Nephron progenitor cell (in vitro differentiated cells): ENCODE measurements at places on chromosomes 6 and 20.

DNA sequence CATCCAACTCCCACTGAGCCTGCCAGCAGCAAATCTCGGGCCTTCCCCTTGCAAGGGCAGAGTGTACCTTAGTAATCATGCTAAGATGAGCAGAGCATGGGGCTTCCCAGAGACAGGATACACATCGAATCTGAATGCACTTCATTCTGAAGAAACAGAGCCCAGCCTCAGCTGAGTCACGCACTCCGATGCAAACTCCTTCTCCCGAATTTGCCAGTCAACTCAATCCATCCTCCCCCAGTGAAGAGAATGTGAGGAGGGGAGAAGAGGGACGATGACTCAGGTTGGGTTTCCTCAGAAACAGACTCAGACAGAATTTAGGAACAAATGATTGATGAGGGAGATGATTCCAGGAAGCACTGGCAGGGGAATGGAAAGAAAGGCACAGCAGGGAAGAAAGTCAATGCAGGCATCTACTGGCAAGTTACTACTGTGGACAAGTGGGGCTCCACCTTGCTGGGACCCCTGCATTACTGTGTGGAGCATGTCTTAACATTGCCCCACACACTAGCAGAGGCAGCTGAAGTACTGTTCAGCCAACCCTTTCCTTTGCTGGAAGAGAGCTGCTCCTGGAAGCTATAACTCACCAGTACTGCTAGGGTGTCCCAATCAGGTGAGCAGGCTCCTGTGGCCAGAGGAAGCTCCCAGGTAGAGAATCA is 251.6 kb downstream of the ADGB start:
- peak overlapping the region; percentile 5 for H3K27ac ChIP-seq
- no peak overlapping the region for H3K4me3 ChIP-seq
- no peak for DNase-seq
- H3K36me3 ChIP-seq = no peaks in the 10 kb centered on the region
- H3K4me1 ChIP-seq = peaks cover 5% of the 10 kb centered on the region

- no peak for DNase-seq
- no peak overlapping the region for H3K27ac ChIP-seq
- peaks cover 20% of the 10 kb centered on the region for H3K36me3 ChIP-seq
- H3K27me3 ChIP-seq = no peaks in the 10 kb centered on the region
- peaks cover 6% of the 10 kb centered on the region for H3K4me1 ChIP-seq
These were observed 17.7 kb downstream of the SLC17A5 start for GRCh38 chr6:73636048-73636447.

GRCh38 chr20:1015181-1015580 is 13.1 kb upstream of the RSPO4 start:
- peaks cover 17% of the 10 kb centered on the region for H3K27me3 ChIP-seq
- H3K4me3 ChIP-seq = no peak overlapping the region
- H3K36me3 ChIP-seq = no peaks in the 10 kb centered on the region
- no peak for DNase-seq

DNA sequence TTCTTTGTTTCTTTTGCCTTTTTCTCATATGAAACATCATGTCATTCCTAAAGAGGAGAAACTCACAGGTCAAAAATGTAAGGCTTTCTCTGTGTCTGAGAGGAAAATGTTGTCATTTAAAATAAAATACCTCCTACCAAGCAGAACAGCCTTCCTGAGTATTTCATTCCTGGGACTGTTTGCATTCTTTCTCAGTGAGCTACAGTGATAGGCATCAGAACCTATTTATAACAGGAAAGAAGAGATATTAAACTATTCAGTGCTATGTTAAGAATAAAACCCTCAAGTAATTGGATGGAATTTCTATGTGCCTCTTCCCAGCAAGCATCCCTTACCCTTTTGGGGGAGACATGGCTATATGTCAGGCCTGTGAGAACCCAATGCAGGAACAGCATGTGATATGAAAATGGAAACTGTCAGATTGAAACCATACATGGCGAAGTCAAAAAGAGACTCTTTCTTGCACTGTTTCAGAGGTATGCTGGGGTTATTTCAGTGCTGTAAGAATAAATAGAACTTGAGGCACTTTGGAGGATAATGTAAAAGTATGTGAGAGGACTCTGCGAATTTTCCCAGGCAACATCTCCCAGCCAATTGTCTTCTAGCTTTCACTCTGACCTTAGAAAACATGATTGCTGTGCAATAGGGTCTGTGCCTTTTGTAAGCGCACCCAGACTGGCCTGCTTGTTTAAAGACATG is 133.8 kb upstream of the CCN2 start:
- peaks cover 6% of the 10 kb centered on the region for H3K4me1 ChIP-seq
- no peak overlapping the region for H3K4me3 ChIP-seq
- DNase-seq = no peak
- no peak overlapping the region for H3K27ac ChIP-seq
- no peaks in the 10 kb centered on the region for H3K27me3 ChIP-seq

DNA sequence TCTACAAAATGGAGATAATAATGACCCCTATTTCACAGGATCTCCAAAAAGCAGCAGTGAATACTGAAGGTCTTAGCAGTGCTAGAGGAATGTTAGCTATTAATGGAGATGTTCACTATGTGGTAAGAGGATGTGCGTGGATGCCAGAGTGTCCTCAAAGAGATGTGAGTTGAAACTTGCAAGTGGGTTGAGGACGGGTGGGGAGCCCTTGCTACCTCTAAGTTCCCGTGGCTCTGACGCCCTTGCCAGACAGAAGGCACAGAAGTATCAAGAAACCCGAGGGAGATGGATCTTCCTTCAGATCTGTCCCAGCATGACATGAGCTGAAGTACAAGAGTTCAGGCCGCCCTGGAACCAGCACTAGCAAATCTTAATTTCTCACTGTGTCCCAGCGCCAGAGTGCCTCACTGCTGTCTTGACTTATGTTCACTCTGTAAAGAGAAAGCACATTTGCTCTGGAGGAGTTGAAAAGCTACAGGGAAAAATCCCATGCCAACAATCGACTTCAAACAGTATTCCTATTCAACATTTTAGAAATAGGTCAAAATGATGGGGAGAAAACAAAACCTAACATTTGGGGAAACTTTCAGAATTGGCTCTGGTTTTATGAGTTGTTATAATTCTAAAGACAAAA is 59.5 kb downstream of the FYN start:
- H3K4me1 ChIP-seq = peaks cover 60% of the 10 kb centered on the region
- DNase-seq = no peak
- H3K27ac ChIP-seq = peak overlapping the region; percentile 22
- no peak overlapping the region for H3K4me3 ChIP-seq
- H3K36me3 ChIP-seq = peaks cover 20% of the 10 kb centered on the region
- H3K27me3 ChIP-seq = no peaks in the 10 kb centered on the region

- H3K4me1 ChIP-seq = peaks cover 24% of the 10 kb centered on the region
- no peak for DNase-seq
- H3K36me3 ChIP-seq = no peaks in the 10 kb centered on the region
These were observed 19.2 kb upstream of the LMBRD1 start for GRCh38 chr6:69816026-69816425.

GRCh38 chr6:106025655-106026054 is 60.5 kb upstream of the PRDM1 start:
- no peak overlapping the region for H3K4me3 ChIP-seq
- H3K27ac ChIP-seq = no peak overlapping the region
- H3K27me3 ChIP-seq = no peaks in the 10 kb centered on the region
- DNase-seq = no peak
- peaks cover 56% of the 10 kb centered on the region for H3K4me1 ChIP-seq
- peaks cover 3% of the 10 kb centered on the region for H3K36me3 ChIP-seq

DNA sequence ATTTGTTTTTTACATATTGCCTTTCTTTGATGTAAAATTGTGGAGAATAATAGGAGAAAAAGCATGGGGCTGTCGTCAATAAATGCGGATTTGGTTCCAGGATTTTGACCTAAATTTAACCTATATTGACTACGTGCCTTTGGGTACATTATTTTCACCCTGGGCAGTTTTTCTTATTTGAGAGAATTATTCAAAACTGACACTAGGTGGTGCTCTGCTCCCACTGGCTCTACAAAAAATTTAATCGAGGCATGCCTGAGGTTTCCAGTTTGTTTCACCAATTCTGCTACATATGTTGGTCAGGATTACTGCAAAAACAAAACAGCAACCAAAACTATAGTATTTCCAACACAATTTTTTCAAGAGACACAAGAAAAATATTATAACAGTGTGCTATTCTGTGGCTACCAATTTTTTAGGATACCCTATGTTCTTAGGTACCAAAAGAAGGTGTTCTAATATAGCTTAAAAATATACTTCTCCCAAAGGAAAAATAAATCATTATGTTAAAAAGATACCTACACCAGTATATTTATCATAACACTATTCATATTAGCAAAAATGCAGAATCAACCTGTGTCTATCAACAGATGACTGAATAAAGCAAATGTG is 48.6 kb upstream of the FABP7 start:
- H3K27ac ChIP-seq = no peak overlapping the region
- H3K4me1 ChIP-seq = peaks cover 17% of the 10 kb centered on the region
- peak; percentile 24 for DNase-seq
- H3K4me3 ChIP-seq = no peak overlapping the region

- H3K4me3 ChIP-seq = no peak overlapping the region
- no peaks in the 10 kb centered on the region for H3K36me3 ChIP-seq
- H3K27me3 ChIP-seq = peaks cover 16% of the 10 kb centered on the region
These were observed 104.4 kb upstream of the BMP2 start for GRCh38 chr20:6663104-6663503.

DNA sequence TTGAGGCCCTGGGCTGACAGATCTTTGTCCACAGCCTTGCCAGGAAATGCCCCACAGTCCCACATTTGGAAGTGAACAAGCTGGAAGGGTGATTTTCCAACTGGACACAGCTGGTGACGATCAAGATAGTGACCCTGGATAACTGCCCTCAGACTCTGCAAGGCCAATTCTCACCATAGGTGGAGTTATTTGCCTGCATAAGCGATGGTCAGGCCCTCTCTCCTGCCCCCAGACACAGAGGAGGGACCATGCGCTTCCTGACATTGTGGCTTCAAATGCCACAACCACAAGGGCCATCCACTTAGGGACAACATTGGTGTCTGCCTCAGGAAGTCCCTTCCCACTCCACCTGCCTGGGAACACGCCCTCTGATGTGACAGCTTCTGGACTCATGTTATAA is 96.0 kb downstream of the JPH2 start:
- no peak overlapping the region for H3K4me3 ChIP-seq
- DNase-seq = no peak
- H3K27me3 ChIP-seq = peaks cover 7% of the 10 kb centered on the region
- no peaks in the 10 kb centered on the region for H3K36me3 ChIP-seq

DNA sequence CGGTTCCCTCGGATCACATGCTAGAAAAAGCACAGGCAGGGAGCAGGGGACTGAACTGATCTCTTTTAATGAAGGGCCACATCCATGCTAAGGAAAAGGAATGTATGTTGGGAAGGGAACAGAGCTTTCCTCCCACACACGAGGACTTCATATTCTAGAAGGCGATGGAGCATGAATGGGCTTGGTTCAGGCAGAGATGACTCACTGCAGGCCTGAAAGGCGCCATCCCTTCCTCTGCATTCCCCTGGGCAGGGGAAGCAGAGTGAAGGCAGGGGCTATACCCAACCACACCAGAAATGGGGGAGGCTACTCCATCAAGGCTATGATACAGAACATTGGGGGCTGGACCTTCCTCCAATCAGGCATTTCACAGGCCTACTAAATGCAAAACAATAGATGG is 30.6 kb downstream of the ELMO2 start:
- H3K27me3 ChIP-seq = no peaks in the 10 kb centered on the region
- H3K4me3 ChIP-seq = no peak overlapping the region
- no peak overlapping the region for H3K27ac ChIP-seq
- DNase-seq = no peak
- H3K4me1 ChIP-seq = no peaks in the 10 kb centered on the region

- no peak overlapping the region for H3K4me3 ChIP-seq
- H3K27ac ChIP-seq = no peak overlapping the region
- H3K27me3 ChIP-seq = peaks cover 3% of the 10 kb centered on the region
These were observed 538.1 kb upstream of the MAN1A1 start for GRCh38 chr6:119887666-119888065.

DNA sequence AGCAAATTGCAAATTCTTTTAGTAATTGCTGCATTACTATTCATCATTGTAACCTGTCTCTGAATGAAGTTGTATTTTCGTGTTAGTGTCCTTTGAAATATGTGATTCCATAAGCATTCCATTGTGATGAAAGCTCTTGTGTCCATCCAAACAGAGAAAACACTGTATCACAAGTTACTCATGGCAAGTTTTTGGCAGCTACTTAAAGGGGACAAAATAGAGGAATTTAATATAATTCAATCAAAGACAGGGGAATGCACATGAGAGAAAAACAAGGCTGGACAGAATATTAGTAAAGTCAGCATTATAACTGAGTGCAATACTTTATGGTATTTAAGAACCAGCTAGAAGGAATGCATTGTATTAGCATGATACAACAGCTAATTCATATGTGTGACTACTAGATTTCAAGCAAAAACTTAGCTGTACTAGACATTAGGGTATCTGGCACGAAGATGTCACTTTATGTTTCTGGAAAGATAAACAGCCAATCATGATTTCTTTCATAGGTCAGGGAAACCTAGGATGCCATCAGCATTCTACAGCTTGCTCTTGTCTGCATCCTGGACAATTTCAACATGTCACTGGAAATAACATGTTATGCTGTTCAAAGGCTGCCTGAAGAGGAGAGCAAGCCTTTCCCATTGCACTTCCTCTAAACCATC is 270.6 kb upstream of the MARCKS start:
- no peaks in the 10 kb centered on the region for H3K27me3 ChIP-seq
- H3K4me1 ChIP-seq = peaks cover 51% of the 10 kb centered on the region

DNA sequence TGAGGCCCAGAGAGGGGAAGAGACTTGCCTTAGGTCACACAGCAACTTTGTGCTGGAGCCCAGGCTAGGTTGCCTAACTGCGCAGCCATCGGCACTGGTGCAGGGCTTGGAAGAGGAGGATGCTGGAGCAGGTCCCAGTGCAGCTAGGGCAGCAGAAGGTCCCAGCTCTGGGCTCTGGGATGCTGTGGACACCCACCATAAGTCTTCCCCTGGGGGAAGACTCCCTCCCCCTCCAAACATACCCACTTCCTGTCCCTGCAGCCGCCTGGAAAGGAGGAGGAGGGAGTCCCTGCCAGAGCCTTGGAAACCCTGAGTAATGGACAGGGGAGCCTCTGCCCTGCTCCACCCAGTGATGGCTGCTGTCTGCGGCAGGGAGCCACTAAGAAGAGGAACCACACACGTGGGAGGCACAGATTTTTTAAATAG is 93.6 kb downstream of the NCR2 start:
- DNase-seq = no peak
- peaks cover 26% of the 10 kb centered on the region for H3K4me1 ChIP-seq
- no peak overlapping the region for H3K27ac ChIP-seq

- H3K36me3 ChIP-seq = no peaks in the 10 kb centered on the region
- H3K27ac ChIP-seq = no peak overlapping the region
- H3K4me3 ChIP-seq = no peak overlapping the region
- DNase-seq = no peak
- H3K27me3 ChIP-seq = peaks cover 16% of the 10 kb centered on the region
- no peaks in the 10 kb centered on the region for H3K4me1 ChIP-seq
These were observed 380.3 kb downstream of the CDH26 start for GRCh38 chr20:60338556-60338955.

- peak overlapping the region; percentile 72 for H3K27ac ChIP-seq
- peak overlapping the region; percentile 47 for H3K4me3 ChIP-seq
- H3K27me3 ChIP-seq = no peaks in the 10 kb centered on the region
- DNase-seq = peak; percentile 21
- peaks cover 46% of the 10 kb centered on the region for H3K4me1 ChIP-seq
These were observed 919.6 kb downstream of the KIF16B start for GRCh38 chr20:15653396-15654207.

- H3K4me1 ChIP-seq = peaks cover 30% of the 10 kb centered on the region
- H3K4me3 ChIP-seq = no peak overlapping the region
- H3K27ac ChIP-seq = peak overlapping the region; percentile 49
- H3K27me3 ChIP-seq = peaks cover 3% of the 10 kb centered on the region
- no peak for DNase-seq
- no peaks in the 10 kb centered on the region for H3K36me3 ChIP-seq
These were observed 55.9 kb downstream of the ATXN1 start for GRCh38 chr6:16705081-16705993.

GRCh38 chr20:50759678-50760077 is 28.3 kb downstream of the PARD6B start:
- no peaks in the 10 kb centered on the region for H3K27me3 ChIP-seq
- no peak overlapping the region for H3K4me3 ChIP-seq
- no peaks in the 10 kb centered on the region for H3K36me3 ChIP-seq
- H3K27ac ChIP-seq = no peak overlapping the region
- DNase-seq = no peak
